ENCODE measurements at places on chromosomes 3 and 15.

GRCh38 chr3:111681661-111682426, 86.7 kb upstream of the ZBED2 start:
- no peak for DNase-seq

DNA sequence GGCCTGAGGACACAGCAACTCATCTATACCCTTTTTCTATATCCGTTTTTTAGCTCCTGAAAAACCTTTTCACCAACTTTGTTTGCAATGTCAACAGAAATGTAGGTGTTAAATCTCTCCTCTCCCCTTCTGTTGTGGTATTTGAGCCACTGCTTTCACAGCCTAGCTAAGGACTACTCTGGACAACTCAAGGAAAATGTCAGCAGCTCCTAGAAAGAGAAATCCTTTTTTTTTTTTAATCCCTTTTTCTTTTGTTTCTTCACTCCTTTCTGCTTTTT, 176.6 kb downstream of the KLHL25 start:
- DNase-seq, result no peak

DNA sequence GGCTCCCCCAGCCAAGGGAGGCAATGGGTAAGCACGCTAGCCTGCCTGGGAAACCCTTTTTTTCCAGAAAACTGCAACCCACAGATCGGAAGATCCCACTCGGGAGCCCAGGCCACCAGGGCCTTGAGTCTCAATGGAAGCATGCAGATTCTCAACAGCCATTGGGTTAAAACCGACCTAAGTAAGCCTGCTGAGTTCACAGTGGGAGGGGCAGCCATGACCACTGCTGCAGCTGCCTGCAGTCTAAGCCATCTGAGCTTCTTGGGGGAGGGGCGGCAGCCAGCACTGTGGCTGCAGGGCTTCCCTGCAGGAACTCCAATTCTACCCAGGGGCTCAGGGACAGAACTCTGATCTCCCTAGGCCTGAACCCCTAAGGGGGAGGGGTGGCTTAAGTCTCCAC, 82.0 kb downstream of the DPPA2 start:
- DNase-seq, result no peak

- DNase-seq, result no peak
These were observed 50.1 kb upstream of the TRIM42 start for GRCh38 chr3:140627756-140628155.
